ENCODE measurements at places on chromosomes 16 and 17. TPM values are rescaled to one million over a fixed set of nuclear protein-coding genes. Genes with fewer than 3 reads are reported as not detected.

GRCh38 chr16:1526608-1527555 is 6.6 kb upstream of the TMEM204 start:
- no peaks in the 10 kb centered on the region for H3K36me3 ChIP-seq
- no peaks in the 10 kb centered on the region for H3K4me1 ChIP-seq
- no peak overlapping the region for H3K4me3 ChIP-seq
- H3K27me3 ChIP-seq, result no peaks in the 10 kb centered on the region

TNFRSF12A gene
- 262 TPM for total RNA-seq

DNA sequence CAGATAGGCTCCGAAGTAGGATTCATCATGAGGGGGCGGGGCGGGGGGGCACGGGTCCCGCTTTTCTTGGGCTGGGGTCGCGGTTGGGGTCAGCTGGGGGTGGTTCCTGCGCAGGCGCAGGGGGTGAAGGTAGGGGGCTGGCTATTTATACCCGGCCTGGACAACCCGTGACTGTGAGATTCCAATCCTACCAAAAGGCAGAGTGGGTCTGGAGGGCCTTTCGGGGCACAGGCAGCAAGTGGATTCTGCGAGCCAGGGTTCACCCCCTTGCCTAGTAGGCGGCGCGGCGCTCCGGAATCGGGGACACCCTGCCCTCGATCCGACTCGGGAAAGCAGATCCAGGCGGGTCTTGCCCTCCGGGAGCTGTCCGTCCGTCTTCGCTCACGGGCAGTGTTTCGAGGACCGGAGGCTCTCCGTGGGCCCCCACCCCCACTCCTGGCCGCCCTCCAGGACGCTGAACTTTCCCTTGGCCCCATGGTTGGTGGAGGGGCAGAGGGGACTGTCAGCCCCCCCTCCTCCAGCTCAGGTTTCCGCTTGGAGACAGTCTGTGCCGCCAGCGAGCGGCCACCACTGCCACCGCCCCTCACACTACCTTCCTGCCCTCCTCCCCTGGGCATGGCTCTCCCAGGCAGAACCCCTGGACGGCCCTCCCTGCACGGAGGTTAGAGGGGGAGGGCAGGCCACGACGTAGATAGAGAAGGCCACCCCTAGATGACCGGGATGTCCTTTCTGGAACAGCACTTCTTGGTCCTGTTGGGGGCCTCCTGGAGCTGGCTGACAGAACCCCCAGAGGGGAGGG is 634 bp downstream of the SLC2A4 start:
- no peak for DNase-seq
- H3K4me3 ChIP-seq, result peak overlapping the region; percentile 33
- no peaks in the 10 kb centered on the region for H3K36me3 ChIP-seq
- H3K27me3 ChIP-seq, result peaks cover 25% of the 10 kb centered on the region

TNFRSF17 gene
- total RNA-seq, result not detected

GRCh38 chr16:23160082-23160481 is 10.8 kb upstream of the USP31 start:
- H3K27ac ChIP-seq, result no peak overlapping the region
- no peaks in the 10 kb centered on the region for H3K27me3 ChIP-seq
- no peaks in the 10 kb centered on the region for H3K36me3 ChIP-seq
- H3K4me3 ChIP-seq, result no peak overlapping the region

LRRC75A gene
- 0.36 TPM for total RNA-seq

Data from astrocyte (in vitro differentiated cells and primary cell).